Mucosa of gallbladder (tissue), 1 donor: ENCODE measurements at places on chromosomes 13 and 19. TPM values are rescaled to one million over a fixed set of nuclear protein-coding genes. Genes with fewer than 3 reads are reported as not detected.
A peak's percentile ranks its signal among the peaks of the same experiment; 100 is the strongest.

AZU1 gene
- total RNA-seq = not detected

CRX gene
- not detected for total RNA-seq

LIM2 gene
- total RNA-seq = not detected

DNA sequence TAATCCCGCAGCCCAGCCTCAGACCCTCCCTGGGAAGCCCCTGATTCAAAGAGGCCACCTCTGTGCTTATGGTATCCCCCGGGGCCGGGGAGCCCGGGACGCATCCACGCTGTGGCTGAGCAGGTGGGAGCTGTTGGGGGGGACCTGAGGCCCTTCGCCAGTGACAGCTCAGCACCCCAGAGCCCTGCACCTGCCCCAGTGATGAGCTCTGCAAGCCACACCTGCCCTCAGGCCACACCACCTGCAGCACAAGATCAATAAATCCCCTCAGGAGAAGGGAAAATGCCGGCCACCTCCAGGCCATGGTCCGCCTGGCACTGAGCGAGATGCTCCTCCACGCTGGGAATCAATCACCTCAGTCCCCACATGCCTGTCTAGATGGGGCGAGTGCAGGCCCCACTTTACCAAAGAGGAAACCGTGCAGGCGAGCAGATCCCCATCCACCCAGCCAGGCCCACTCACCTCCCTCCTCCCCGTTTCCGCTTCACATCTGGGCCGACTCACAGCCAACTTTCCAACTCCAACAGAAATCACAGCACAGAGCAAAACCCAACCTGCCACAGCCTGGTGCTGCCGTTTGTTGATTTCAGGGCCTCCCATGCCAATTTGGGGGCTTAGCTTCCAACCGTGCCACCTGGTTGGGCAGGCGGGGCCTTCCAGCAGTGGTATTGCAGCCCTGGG lies 12.8 kb downstream of the MOB3A start:
- DNase-seq = no peak

DNA sequence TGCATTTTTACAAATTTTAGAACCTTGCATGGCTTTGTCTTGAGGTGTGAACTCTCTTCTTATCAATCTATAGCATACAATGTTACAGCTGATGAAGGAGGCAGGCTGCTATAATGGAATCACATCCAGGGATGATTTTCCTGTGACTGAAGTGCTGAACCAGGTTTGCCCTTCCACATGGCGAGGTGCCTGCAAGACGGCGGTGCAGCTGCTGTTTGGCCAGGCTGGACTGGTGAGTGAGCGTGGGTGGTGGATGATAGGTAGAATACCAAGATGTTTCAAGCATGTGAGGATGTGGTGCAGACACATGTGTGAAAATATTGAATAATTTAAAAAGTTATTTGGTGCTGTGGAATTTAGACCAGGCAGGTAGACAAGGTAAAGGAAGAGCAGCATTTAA lies 34.9 kb upstream of the GPI start:
- no peak for DNase-seq

PCDH9 gene
- total RNA-seq = 9.0 TPM

DNA sequence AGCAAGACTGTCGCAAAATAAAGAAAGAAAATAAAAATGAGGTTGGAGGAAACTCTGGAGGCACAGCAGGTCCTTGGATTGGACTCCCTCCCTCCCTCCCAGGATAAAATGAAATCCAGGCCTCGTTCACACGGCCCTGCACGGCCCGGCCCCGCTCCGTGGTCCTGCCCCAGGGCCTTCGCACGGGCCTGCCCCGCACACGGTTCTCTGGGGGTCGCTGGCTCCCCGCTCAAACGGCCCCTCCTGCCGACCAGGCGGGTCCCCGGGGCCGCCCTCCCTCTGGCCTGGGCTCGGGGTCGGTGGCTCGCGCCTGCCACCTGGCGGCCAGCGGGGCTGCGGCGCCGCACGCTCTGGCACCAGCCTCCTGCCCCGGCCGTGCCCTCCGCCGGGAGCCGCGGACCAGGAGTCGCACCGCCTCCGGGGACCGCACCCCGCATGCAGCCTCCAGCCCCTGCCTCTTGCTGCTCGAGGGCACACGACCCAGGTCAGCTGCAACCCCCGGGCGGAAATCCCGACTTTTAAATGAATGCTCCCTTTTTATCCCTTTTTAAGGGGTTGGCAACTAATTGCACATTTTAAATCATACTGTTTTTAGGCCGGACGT lies 1.5 kb upstream of the WDR18 start:
- DNase-seq = peak; percentile 60

- DNase-seq = no peak
Measured at GRCh38 chr19:30498707-30499106, 126.5 kb downstream of the ZNF536 start.

PTPRH gene
- total RNA-seq = 175 TPM

- DNase-seq = no peak
Measured at GRCh38 chr13:106814463-106814862, 246.5 kb upstream of the ARGLU1 start.

- no peak for DNase-seq
Measured at GRCh38 chr13:101098873-101099272, 317.4 kb downstream of the NALCN start.

DNA sequence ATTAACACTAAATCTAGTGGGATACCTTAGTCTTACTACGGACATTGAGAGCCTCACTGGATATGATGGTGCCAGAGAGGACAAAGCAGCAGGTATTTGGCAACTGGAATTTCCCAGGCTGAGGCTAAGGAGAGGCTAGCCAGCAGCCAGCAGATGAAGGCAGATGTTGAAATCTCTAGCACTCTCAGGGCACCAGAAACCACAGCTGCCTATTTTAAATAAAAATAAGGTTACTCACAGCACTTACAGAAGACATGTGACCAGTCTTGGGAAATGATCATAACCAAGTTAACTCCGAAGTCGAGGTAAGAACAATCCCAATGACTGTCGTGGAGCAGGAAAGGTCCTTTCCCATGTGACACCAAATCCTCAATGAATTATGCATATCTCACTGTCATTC lies 1726.0 kb downstream of the EFNB2 start:
- no peak for DNase-seq

DNA sequence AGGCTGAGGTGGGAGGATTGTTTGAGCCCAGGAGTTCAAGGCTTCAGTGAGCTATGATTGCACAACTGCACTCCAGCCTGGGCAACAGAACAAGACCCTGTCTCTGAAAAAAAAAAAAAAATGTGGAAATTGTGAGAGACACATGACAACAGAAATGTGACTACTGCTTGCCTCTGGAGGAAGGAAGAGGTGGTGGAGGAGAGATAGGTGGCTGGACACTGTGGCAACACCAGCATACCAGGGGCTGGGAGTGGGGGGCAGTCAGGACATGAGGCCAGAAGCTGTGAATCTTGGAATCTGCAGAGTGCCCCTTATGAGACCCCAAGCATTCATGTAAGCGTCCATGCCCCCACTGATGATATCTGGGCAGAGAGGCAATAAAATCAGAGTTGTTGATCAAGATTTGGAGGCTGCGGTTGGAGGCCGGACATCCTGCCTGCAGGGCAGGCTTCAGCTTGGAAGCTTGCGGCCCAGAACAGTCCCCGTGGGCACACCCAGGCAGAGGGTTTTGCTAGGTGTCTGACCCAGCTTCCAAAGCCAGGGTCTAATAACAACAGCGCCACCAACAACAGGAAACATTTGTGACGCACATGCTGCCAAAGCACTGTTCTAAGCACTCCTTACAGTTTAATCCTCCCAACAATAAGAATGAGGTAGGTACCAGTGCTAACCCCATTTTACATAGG lies 16.9 kb downstream of the FAM187B start:
- DNase-seq = peak; percentile 70

ZNF208 gene
- 9.0 TPM for total RNA-seq
